ENCODE measurements at places on chromosomes 3 and 15.

DNA sequence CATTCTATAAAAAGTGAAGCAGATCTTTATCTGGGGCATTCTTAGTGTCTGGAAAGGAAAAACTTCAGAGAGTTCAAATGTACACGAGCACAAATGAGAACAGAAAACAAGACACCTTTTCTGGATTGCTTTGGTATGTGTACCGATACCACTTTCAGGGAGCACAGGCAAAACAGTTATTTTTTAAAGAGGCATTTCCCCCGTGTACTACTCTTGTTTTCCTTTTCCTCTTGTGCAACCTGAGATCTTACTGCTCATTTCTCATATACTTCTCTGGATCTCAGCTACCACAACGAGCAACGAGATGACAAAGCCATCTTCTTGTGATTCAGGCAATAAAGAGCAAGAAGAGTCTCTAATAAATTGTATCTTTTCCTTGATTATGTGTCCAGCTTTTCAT is 463.6 kb downstream of the SHQ1 start:
- DNase-seq, result no peak

- DNase-seq, result no peak
Observed at GRCh38 chr3:6807967-6808588, 52.8 kb upstream of the GRM7 start.

- DNase-seq, result no peak
Observed at GRCh38 chr15:33453761-33454160, 143.0 kb downstream of the RYR3 start.

DNA sequence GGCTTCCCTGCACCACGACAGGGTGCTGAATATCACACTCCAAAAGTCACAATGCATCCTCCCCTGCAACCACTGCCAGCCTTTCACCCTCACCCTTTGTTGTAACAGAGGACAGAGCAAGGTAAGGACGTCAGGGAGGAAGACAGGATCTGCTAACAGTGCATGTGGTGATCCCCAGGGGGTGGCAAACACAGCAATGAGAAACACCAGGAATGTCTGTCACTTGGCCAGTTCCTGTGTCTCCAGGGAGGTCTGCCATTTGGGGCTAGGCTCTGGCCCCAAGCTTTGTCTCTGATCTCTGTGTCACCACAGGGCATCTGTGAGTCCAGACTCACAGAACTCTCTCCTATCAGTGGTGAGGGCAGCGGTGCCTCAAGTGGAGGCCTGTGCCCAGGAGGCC is 54.3 kb upstream of the SLC24A5 start:
- no peak for DNase-seq

- DNase-seq, result no peak
Observed at GRCh38 chr3:189014526-189014925, 157.2 kb upstream of the TPRG1 start.

DNA sequence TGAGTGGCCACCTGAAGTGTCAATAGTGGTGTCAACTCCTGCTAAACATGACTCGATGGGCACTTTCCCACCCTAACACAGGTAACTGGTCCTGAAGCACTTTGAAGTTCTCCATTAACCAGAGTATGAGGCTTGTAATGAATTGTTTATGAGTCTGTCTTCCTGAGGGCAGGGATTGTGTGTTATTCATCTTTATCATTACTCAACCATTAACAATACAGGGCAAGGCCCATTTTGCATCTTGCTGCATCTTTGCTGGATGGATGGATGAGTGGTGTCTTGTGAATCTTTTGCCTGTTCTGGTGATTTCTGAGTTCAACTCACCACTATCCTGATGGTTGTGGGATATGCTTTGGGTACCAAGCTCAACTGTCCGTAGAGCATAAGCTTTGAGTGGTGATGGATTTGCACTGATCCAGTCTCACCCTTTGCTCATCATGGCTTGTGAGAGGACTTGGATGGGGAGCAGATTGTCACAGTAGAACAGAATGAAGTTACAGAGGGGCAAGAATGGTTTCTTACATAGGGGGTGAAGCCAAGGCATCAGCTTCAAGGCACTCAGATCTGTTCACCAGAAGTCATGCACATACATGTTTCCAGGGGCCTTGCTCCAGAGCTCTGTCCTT is 22.3 kb upstream of the EPB42 start:
- DNase-seq, result no peak

DNA sequence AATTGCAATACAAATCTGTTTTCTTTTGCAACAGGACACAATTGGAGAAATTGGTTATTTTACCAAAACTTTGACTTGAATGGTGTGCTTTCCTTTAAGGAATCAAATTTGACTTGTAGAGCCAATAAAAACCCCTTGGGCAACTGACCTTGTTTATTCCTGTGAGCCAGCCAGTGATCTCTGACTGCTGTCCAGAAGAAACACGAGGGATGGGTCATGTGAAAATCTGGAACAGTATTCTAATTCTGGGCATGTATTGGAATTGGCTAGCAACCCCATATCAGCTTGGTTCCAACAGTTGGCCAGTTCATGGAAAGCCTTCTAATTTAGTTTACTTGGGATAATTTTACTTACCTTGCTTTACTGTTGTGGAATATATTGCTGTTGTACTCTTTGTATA is 19.1 kb upstream of the HHATL start:
- DNase-seq, result no peak

DNA sequence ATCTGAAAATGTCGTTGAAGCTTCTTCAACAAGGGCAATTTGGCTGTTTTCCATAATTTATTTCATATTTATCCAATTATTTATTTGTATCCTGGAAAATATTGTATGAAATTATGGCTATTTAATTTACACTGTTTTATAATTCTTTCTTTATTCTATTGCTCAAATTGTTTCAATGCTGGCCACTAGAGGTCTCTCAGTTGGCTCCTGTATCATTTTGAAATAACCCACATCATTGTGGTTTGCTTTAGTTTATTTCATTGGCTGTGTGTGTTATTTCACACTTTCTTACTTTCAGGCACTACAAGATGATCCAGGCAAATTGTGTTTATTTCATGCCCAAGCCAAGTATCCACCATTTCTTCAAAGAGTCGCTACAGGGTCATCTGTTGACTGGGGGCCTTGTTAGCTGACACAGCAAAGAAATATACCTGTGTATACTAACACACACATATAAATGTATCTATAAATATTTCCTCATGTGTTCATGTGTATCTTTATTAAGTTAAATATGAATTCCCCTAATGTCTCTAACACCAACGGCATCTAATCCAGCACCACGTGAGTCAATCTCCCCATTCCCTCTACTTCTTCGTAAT is 86.2 kb downstream of the NPAP1 start:
- DNase-seq, result no peak

GRCh38 chr3:188948281-188948996 is 223.3 kb upstream of the TPRG1 start:
- DNase-seq, result no peak

DNA sequence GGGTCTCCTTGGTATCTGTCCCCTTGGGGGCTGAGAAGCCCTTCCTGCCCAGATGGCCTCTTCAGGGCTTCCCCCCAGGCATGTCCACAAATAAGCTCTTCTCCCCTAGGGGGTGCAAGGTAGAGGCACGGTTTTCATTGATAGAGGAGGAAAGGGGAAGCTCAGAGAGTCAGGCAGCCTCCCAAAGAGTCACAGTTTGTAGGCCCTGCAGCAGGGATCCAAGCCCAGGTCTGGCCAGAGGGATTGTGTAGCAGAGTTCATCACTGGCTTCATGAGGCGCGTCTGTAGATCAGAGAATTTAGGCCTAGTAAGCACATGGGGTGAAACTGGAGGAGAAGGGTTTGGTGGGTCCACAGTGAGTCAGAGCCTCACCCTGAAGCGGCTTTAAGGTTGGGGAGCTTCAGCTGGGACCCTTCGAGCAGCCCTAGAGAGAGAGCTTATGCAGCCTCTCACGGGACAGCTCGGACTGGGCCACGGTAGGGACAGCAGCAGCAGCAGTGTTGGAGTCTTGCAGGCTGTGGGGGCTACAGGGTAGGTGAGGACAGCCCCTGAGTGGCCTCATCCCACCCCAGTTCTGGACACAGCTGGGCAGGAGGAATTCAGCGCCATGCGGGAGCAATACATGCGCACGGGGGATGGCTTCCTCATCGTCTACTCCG is 37.5 kb upstream of the ESYT3 start:
- no peak for DNase-seq

- no peak for DNase-seq
Observed at GRCh38 chr15:40790718-40791117, 16.2 kb upstream of the ZFYVE19 start.

Data from CD8-positive, alpha-beta memory T cell (primary cell).